ENCODE measurements at places on chromosomes 7 and 10.

DNA sequence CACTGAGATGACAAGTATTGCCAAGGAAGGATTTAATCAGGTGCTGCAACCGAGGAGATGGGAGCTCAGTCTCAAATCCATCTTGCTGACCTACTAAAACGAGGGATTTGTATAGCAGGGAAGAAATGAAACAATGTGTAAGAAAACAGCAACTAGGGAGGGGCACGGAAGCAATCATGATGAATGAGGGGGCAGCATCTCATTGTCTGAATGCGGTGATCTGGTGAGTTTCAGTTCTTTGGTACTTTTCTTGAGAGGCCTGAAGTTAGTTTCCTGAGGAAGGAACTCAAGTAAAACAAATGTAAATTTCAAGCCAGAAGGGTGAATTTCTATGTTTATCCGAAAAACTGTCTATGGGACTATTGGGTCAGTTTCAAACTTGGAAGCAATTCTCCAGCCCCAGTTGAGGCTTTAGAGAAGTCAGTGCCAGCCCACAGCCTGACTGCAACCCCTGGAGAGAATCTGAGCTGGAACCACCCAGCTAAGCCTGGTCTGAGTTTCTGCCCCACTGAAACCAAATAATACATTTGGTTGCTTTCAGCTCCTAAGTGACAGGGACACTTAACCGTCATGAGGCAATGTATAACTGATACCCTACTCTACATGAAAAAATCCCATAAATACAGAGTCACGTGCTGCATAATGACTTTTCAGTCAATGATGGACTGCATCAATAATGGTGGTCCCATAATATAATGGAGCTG lies 45.8 kb upstream of the TNS3 start:
- no peak for DNase-seq

DNA sequence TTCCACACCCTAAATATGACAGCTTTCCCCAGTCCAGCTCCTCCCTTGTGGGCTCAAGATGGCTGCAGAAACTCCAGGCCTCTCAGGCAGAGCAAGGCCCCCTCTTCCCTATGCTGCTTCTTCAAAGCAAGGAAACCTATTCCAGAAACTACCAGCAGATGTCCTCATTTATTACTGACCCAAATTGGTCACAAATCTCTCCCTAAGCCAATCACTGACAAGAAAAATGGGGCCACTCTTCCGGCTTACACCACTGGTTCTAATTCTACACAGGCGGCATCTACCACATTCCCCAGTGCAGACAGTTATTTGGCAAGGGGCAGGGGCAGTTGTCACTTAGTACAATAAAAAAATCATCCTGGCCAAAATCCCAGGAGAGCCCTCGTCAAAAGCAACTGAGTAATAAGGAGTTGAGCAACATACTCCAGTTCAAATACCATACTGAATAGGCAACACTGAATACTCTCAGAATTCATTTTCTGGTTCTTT lies 150.4 kb downstream of the SFMBT2 start:
- DNase-seq: no peak

DNA sequence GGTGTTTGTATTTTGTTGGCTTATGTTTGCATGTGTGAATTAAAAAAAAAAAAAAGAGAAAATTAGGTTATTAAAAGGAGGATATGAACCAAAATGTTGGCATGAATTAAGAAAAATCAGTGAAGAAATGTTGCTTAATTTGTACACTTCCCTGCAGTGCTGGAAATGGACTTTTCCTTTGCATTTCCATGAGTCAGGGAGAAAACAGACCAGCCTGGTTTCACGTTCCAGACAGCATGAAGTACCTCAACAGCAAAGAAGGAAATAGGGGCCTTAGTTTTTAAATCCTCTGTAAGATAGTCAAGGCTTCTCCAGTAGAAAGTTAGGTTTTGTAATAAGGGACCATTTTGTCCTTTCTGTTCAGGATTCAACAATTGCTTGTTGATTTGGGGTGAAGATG lies 159.7 kb downstream of the CELF2 start:
- no peak for DNase-seq

GRCh38 chr10:120940299-120940900 lies 89.2 kb downstream of the WDR11 start:
- DNase-seq: no peak

DNA sequence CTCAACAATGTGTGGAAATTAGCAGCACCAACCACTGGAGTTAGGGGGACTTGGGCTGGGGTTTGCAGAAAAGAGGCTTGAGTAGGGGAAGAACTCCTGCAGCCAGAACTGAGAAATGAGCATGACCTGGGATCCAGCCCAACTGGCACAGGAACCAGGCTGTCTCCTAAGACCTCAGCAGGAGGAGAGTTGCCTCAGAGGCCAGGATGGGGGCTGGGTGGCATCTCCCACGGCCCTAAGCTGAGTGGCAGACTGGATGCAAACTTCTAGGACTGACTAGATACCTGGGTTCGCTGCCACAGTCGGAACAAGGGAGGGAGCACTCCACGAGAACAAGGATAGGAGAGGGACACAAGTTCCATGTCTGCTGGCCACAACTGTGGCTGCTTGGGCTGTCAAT lies 62.6 kb downstream of the RNF32 start:
- DNase-seq: no peak

GRCh38 chr7:133941496-133941895 lies 185.6 kb upstream of the LRGUK start:
- no peak for DNase-seq

- no peak for DNase-seq
Observed at GRCh38 chr10:50312464-50313437, 61.4 kb upstream of the ASAH2 start.

- DNase-seq: no peak
Observed at GRCh38 chr7:159210581-159211235, 66.0 kb upstream of the VIPR2 start.

DNA sequence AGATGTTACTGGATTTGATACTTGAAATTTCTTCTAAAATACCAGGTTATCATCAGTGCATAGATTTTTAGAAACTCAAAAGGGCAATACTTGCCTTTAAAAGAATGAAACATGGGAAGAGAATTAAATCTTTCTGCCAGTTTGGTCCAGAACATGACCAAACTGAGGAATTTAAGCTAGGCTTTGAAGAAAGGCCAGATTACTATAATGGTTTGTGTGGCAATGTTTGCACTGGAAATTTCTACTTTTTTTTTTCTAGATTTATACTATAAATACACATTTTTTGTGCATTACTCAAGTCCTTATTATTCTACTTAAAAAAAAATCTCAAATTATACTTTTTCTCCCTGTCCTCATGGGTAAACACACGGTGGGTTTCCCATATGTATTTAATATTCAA lies 9.2 kb downstream of the MKX start:
- DNase-seq: no peak

- DNase-seq: no peak
Observed at GRCh38 chr10:12605580-12606405, 256.4 kb downstream of the CAMK1D start.

- no peak for DNase-seq
Observed at GRCh38 chr10:110535958-110536891, 31.3 kb upstream of the SMC3 start.

- no peak for DNase-seq
Observed at GRCh38 chr10:123807444-123808035, 84.1 kb downstream of the CPXM2 start.

GRCh38 chr10:12180221-12180974 lies 15.3 kb downstream of the NUDT5 start:
- DNase-seq: no peak

DNA sequence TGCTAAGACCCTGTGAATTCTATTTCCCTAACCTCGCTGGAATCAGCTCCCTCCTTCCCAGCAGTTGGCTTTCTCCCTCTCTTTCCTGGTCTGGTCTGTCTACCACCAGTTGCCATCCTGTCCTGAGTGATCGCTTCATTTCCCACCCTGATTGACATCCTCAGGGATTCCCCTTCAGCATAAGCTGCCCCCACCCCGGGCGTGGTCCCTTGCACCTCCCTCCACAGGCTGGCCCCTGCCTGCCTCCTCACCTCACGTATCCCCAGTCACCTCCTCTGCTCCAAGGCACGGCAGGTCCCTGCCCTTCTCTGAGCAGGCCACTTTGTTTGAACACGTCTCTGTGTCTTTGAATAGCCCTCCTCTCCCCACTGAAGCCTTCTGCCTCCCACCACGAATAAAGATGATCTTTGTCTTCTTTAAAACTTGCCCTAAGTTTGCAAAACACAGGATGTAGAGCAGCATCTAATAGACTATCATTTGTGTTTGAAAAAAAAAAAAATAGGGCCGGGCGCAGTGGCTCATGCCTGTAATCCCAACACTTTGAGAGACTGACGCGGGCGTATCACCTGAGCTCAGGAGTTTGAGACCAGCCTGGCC lies 233.5 kb downstream of the CUX1 start:
- no peak for DNase-seq

- no peak for DNase-seq
Observed at GRCh38 chr7:81767926-81768325, 1.9 kb downstream of the HGF start.

DNA sequence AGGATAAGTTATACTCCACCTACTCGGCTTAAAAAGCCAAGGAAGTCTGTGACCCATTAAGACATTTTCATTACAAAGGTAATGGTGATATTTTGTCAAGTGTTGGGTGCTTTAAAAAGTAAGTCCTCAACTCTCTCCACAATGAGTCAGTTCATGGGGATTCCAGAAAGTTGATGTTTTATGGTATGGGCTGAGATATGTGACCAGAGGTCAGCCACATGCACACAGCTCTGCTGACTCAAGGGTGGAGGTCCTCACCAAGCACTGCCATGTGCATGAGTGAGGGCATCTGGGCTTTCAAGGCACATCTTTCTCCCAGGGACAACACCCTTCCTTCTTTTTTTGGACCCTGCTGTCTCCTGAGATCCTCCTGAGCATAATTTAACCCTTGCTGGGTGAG lies 292.9 kb downstream of the PTEN start:
- no peak for DNase-seq

DNA sequence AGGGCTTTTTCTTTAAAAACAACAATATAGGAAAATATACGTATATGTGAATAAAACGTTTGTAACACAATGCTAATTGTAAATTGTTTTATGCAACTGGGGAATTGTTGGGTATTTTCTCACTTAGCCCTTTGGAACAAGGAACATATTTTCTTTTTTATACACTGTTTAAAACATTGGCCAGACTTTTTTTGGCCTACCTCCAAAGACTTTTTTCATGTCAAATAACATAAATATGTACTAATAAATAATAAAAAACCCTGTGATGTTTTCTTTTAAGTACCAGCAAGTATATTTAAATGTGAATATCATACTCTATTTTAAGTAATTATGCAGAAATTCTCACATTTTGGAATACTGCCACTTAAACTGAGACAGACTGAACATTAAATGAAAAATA lies 15.7 kb downstream of the TMEM106B start:
- DNase-seq: no peak

GRCh38 chr10:102645388-102645740 lies 1.1 kb downstream of the TRIM8 start:
- DNase-seq: no peak

GRCh38 chr10:59885430-59886134 lies 20.8 kb downstream of the CCDC6 start:
- no peak for DNase-seq

GRCh38 chr7:65235586-65235985 lies 138.1 kb upstream of the ZNF92 start:
- DNase-seq: no peak

DNA sequence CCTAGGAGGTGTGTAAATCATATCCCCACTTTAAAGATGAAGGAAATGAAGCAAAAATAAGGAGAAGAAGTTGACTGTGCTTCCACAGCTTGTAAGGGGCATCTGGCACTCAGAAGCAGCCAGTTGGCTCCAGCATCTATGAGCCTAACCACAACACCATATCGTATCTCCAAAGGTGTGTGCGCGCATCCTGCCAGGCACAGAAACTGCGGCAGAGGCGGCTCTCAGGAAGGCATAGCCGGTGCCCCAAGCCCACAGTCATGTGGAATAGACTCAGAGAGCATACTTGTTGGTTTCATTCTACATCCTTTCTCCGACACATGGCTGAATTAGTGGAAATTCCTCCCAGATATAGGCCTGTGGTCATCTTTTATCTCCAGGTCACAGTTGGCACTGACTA lies 423.9 kb downstream of the CALN1 start:
- DNase-seq: no peak

DNA sequence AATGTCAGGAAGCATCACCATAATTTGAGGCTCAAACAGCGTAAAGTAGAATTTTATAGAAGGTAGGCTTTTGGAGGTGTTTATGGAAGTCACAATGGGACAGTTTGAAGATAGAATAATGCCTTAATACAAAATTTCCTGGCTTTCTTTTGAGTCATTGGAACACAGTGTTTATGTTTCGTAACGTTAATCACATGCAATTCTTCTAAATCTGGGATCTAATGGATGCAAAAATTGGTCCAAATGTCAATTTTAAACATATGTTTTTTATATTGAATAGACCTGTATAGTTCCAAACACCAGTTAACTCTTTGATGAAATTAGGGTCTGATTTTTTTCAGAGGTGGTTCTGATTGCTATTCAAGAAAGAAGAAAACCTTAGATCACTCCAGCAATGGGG lies 86.5 kb upstream of the HPS1 start:
- no peak for DNase-seq

DNA sequence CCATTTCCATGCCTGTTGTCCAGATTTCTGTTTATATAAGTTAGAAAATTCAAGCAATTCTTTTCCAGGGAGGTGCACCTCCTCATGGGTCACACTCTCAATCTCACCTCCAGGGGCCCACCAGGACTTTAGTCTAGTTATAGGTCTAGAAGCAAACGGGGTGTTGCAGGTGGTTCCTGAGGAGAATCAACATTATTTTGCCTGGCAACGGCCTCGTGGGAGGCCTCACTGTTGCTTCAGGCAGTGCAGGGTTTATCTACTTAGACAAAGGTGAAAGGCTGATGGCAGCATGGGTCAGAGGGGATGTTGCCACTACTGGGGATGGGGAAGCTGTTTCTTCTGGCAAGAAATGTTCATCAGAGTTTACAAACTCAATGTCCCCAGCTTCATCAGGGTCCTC lies 56.7 kb upstream of the LRRC18 start:
- no peak for DNase-seq

DNA sequence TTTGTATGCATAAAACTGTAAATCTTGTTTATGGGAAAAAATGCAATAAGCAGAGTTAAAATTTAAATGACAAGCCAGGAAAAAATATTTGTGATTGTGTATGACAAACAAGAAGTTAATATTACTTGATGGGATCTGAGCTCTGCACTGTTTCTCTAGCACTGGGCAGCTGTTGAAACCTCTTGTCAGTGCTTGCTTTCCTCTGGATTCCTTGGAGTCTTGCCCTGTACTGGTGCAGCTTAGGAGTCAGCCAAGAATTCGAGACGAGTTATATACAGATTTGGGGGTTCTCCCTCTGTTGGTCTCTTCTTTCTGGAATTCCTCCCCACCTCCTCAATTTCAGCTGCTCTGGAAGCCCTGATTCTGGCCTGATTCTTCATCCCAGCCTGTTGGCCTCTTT lies 24.3 kb upstream of the OPN4 start:
- no peak for DNase-seq

- DNase-seq: no peak
Observed at GRCh38 chr10:82498976-82499375, 624.0 kb downstream of the NRG3 start.

DNA sequence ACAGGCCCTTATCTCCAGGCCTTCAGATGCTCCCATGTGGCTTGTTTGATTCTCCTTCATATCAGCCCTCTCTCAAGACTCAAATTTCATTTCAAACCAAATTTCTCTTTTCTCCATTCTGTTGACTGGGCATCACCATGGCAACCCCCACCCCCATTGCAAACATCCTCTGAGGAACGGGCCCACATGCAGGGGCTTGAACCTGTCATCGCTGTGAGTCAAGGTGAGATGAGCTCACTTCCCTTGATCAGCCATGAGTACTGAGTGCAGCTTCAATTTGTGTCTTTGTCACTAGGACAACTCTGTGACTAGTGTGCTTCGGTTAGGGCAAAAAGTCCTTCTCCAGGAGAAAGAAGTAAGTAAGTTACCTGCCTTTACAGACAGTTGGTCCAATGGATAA lies 41.9 kb downstream of the CALML3 start:
- no peak for DNase-seq
